ENCODE measurements at places on chromosomes 6 and 20.

- DNase-seq: no peak
Observed at GRCh38 chr6:137231895-137232294, 12.7 kb upstream of the IFNGR1 start.

DNA sequence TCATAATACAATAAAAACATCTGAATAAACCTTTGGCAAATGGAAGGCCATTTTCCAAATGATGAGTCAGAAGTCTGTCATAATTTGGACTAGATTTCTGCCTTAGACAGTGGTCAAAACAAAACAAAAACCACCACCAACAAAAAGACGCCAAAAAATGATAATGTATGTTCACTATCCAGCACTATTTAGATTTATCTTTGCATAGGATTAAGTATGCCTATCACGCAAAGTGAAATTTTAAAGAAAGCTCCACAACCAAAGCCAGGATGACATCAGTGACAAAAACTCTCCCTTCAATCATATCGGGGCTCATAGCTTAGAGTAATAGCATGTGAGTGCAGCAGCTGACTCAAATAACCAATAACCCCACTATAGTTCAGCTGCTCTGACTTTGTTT lies 201.9 kb downstream of the MOXD1 start:
- DNase-seq: no peak

- no peak for DNase-seq
Observed at GRCh38 chr20:44448753-44449546, 26.7 kb upstream of the TTPAL start.

DNA sequence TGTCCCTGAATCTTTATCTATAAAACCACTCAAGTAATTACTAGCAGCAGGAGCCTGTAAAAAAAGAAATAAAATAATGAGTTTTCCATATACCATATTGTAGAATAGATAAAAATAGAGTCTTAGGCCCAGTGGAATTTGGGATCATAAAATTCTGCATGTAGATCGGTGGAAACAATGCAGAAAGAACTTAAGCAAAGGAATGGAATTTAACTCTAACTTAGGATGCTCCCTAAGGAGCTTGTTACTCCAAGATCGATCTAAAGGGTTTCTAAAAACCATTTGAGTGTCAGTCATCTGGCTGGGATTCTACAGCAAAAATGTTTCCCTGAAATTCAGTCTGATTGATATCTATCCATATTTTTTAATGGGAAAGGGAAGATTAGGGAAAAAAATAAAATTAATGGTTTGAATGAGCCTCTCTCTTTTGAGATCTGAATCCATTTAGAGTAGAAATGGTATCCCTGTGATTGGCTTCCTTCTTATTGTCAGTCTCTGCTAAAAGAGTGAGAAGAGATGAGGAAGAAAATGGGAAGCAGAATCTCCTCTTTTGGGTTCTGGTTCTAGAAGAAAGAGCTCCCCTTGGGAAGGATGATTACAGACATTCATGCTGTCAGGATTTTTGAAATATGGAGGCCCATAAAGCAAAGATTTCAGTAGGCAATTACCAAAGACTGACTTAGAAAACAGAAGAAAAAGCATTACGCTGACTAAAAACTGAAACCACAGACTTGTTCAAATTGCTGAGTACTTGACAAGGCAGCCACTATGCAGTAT lies 564.3 kb upstream of the MARCKS start:
- no peak for DNase-seq

- DNase-seq: no peak
Observed at GRCh38 chr6:146997062-146997461, 207.2 kb upstream of the STXBP5 start.

DNA sequence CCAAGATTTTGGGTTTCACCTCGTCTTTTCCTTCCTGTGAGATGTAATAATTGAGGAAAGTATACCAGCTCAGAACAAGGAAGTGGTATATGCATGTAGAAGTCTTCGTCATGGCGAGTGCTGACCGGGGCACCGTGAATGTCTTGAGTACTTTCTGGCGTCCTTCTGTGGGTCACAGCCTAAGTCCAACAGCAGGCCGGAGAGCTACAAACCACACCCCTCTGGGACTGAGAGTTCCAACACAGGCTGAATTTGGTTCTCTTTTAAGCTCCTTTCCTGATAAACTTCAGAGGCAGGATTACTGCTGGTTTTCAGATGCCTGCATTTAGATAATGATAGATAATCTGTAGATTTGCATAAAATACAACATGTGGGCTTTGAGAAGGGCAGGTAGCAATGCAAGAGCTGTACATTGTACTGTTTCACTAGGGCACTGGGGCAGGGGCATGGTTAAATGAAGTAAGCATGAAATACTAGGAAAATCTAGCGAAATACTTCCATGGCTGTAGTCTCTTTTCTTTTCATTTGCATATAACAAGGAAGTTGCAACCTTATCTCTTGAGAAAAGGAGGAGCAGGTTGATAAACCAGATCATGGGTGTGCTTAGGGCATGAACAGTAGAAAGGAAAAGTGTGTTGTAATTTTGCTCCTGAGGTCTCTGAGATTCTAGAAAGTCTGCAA lies at the start of gene ADTRP:
TSS of gene ADTRP (minus strand) at position 156 of the 681 bp plus-strand sequence. CDS start at position 112, 44 bp downstream.
- DNase-seq: no peak

DNA sequence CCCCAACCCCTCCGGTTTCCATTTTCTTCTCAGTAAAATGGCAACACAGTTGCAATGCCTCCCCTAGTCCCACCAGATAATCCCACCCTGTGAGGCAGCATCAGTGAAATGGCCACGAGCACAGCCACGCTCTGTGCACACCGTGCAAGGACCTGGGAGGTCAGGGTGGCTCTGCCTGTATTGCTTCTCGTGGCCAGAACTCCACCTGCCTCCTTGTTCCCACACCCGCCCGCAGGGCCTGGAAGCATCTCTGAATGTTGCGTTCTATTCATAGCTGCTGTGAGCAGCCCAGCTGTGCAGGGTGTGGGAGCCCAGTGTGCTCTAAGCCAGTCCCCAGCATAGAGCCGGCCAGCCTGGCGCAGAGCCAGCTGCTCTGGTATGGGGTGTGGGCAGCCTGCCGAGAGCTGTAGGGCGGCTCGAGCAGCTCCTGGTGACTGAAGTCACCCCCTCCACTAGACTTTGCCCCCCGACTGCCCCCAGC lies 161.1 kb downstream of the DLL1 start:
- no peak for DNase-seq

DNA sequence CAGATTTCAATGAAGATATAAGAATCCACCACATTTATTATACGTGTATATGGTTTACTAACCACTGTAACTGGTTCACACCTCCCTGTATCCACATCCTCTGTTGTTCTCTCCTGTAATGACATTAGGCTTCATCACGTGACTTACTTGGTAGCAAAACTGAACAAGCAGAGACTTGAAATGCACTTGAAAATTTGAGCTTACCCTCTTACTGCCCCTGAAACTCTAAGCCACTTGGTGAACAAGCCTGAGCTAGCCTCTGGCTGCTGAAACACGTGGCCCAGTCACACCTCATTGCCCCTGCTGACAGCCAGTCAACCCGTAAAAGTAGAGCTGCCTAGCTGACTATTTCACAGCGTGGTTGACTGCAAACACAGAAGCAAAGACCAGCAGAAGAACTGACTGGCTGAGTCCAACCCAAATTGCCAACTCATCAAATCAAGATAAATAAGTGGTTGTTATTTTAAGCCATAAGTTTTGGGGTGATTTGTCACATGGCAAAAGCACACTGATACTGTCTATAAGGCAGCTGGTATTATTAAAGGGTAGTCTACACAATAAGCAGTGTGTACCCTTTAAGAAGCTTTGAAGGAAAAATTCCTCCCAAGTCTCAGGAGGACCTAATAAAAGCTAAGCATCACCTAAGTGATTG lies 109.0 kb downstream of the RALGAPA2 start:
- no peak for DNase-seq

DNA sequence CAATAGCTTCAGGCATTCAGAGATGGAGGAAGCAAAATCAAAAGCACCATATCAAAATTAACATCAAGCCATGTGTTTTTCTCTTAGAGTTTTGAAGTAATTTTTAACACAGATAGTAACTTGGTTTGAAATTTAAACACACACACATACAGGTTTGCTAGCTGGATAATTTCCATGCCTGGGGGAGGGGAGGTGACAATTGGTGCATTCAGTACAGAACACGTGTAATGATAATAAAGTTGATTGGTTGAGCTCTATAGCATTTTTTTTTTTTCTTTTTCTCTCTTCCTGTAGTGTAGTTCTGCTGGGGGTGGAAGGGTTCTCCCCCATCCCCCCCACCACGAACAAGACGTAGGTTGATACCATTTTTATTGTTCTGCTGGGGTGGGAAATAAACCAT lies 564.8 kb downstream of the LMBRD1 start:
- no peak for DNase-seq

DNA sequence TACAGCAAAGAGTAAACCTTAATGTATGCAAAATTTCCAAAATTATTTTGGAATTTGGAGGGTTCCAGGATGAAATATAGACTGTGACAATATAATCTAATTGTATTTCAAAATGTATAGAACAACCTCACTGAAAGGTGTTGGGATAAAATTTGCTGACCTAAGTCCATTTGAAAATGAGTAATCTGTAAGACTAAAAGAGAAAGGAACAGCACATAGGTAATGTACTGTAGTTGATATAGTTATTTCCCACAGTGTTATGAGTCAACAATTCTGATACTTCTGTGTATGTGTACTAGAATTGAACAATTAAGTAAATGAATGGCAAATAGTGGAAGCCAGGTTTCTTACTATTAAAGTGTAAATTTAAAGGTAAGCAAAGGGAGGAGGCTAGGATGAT lies 23.8 kb upstream of the ELOVL4 start:
- no peak for DNase-seq

GRCh38 chr6:144266091-144266649 lies 19.0 kb upstream of the UTRN start:
- no peak for DNase-seq

DNA sequence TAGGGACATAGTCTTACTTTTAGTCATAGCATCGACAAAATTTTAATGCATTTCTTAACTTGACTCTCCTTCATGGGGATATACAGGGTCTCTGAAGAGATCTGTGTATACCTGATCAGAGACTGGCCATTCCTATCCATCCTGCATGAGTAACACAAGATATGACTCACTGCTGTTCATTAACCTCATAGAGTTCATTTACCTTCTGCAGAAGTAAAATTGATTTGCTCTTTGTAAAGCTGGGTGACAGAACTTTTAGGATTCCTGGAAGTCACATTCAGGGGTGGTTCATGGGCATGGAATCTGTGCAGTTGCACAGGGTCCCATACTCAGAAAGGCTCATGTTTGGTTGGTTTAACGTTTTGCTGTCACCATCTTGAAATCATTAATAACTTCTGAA lies 53.2 kb downstream of the PDE7B start:
- no peak for DNase-seq

DNA sequence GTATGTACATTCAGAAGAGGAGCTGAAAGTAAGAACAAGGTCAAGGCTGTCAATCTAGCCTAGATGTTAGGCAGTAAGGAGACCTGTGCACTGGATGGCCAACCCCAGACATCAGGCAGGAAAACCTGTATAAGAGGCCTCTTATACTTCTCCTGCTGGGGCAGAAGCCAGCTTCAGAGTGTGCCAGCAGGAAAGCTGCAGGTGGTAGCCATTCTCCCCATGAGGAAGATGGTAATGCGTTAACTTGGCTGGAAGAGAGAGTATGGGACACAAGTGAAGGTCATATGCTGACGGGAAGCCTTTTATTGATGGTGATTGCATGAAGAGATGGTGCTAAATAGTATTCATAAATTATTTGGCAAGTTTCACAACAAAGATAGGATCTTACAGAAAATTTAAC lies 20.6 kb downstream of the NHLRC1 start:
- no peak for DNase-seq

GRCh38 chr6:24982231-24982630 lies 46.5 kb upstream of the RIPOR2 start:
- DNase-seq: no peak

DNA sequence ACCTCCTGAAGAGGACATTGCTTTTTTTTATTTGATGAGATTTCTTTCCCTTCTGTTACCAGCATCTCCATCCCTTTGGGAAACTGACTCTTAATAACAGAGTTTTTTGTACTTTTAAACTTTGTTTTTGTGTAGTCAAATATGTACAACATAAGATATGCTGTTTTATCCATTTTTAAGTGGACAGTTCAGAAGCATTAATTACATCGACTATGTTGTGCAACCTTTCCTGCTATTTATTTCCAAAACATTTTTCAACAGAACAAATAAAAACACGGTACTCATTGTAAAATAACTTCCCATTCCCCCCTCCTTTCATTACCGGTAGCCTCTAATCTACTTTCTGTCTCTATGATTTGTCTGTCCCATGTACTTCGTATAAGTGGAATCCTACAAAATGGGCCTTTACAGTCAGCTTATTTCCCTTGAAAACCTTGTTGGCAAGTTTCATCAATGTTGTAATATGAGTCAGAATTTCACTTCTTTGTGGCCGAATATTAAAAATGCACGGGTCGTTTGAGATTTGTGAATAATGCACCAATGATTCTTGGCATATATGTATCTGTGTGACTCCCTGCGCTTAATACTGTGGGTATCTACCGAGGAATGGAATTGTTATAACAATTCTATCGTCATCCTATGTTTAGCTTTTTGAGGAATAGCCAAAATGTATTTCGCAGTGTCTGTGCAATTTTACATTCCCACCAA lies 11.1 kb upstream of the RIPK1 start:
- DNase-seq: no peak

Data from cortex of kidney (tissue), 1 donor.